ENCODE measurements at places on chromosomes 12 and 14.

DNA sequence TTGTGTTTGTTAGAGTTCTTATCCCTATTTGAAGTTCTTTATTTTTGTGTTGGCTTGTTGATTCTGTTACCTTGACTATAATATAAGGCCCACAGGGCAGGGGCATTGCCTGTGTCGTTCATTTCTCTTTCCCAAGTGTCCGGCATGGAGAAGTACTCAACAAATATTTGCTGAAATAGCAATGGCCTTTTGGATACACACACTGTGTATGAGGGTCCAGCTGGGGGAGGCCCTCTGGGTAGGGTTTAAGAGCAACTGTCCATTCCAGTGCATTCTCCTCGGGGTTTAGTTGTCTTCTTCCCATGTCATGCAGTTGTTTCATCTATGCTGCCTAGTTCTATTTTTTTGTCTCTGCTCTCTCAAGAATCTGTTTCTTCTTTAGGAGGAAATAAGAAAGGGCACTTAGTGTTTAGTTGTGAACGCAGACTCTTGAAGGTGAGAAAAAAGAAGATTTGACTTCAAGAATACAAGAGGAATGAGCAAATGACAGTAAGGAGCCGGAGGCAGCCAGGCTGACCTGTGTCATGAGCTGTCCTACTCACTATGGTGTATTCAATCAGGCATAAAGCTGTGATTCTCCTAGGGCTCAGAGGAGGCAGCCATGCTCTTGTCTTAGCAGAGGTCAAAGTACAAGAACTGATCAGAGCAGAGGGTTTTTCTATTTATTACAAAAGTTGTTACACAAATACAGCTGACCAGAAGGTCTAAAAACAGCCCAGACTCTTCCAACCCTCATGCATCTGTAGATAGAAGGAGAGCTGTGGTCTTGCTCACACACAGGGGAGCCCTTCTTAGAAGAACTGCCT lies 10.2 kb downstream of the ERG28 start:
- no peak for DNase-seq

DNA sequence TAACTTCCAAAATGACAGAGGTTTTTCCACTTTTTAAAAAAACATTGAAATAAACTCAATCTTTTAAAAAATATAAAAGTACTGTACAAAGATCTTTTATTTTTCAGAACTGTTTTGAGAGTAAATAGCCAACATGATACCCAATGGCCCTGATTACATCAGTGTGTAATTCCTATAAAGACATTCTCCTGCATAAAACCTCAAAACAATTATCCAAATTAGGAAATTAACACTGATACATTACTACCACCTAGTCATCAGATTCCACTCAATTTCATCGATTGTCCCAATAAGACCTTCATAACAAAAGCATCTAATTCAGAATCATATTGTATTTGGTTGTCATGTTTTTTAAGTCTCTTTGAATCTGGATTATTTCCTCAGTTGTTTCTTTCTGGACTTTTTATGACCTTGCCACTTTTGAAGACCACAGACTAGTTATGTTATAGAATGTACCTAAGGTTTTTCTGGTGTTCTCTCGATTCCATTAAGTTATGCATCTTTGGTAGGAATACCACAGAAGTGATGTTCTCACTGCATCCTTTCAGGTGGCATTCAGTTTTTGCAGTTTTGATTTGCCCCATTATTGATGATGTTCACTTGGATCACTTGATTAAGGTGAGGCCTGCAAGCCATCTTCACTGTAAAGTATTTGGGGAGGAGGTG lies 4.0 kb upstream of the YEATS4 start:
- no peak for DNase-seq

- peak; percentile 82 for DNase-seq
Observed at GRCh38 chr12:6534945-6535696, 804 bp downstream of the GAPDH start.

DNA sequence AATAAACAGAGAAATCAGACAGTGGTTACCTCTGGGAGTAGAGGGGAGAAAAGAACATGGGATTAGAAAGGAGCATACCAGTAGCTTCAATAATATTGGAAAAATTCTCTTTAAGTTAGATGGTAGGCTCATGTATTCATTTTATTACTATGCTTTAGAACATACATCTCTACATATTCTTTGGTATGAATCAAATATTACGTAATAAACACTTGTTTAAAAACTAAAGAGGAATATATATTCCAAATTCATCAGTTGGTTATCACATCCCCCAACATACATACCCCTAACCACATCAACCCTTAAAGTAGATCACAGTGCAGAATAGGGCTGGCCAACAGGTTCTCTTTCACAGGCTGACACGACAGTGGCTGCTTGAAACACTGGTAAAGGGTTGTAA lies 5.6 kb downstream of the RPAP3 start:
- DNase-seq, result no peak

DNA sequence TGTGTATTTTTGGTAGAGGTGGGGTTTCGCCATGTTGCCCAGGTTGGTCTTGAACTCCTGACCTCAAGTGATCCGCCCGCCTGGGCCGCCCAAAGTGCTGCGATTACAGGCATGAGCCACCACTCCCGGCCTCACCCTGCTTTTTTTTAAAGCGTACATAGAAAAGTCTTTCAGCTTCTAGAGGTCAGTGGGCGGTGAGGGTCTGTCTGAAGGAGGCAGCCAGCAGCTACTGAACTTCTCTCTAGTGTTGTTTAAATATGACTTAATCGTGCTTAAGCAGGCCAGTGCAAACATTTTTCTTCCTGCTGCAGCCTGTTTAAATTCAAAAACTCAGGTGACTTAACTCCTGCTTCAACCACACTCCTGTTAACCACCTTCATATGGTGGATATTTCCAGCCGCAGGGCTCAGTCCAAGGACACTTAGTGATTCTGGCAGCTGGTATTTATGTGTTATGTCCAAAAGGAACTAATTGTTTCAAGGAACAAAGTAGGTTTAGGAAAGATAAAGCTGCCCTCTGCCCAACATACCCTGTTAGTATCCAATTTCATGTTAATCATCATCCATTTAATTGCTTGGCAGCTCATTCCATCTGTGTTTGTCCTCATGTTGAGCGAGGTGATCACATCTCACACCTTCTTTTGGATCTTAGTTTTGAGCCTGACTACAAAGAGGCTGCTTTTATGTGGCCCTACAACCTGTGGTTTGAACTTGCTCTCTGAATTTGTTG lies 2.0 kb downstream of the PRKAB1 start:
- peak; percentile 63 for DNase-seq

GRCh38 chr12:43015090-43015737 lies 425.7 kb upstream of the PRICKLE1 start:
- no peak for DNase-seq

GRCh38 chr14:38528582-38528981 lies 272.7 kb upstream of the CLEC14A start:
- no peak for DNase-seq

- DNase-seq, result no peak
Observed at GRCh38 chr14:23360496-23360895, 4.5 kb downstream of the EFS start.

- DNase-seq, result no peak
Observed at GRCh38 chr14:80427101-80427500, 215.8 kb upstream of the DIO2 start.

Data from endothelial cell of umbilical vein (primary cell).